ENCODE measurements at places on chromosomes 11 and 22. TPM values are rescaled to one million over a fixed set of nuclear protein-coding genes. Genes with fewer than 3 reads are reported as not detected.

The ANO1 gene
- not detected for total RNA-seq

The SHISA8 gene
- total RNA-seq = not detected

The APOBEC3B gene
- 29.6 TPM for total RNA-seq

The FGF19 gene
- total RNA-seq = not detected

The GLYAT gene
- not detected for total RNA-seq

The WNT7B gene
- total RNA-seq = 0.86 TPM

The MRGPRG gene
- total RNA-seq = not detected

The MRGPRF gene
- 34.2 TPM for total RNA-seq

The TMEM45B gene
- total RNA-seq = not detected

The SEPTIN3 gene
- total RNA-seq = under 0.01 TPM

The JRKL gene
- total RNA-seq = 9.4 TPM

The FAM111B gene
- 3.2 TPM for total RNA-seq

The TNNI2 gene
- total RNA-seq = not detected

The SCGB1D2 gene
- total RNA-seq = not detected

The CAPRIN1 gene
- total RNA-seq = 174 TPM

The B3GAT3 gene
- 48.4 TPM for total RNA-seq

The CDHR5 gene
- not detected for total RNA-seq

The OR52I1 gene
- total RNA-seq = not detected

The CCDC88B gene
- 1.2 TPM for total RNA-seq

The LDHAL6A gene
- total RNA-seq = not detected

The SLC6A5 gene
- not detected for total RNA-seq

The DSCAML1 gene
- total RNA-seq = not detected

The PARVA gene
- 44.1 TPM for total RNA-seq

The SLC17A6 gene
- not detected for total RNA-seq

The TCF20 gene
- total RNA-seq = 19.3 TPM

The RASSF10 gene
- total RNA-seq = not detected

The PEX16 gene
- 30.6 TPM for total RNA-seq

The MISFA gene
- not detected for total RNA-seq

The BAIAP2L2 gene
- 27.3 TPM for total RNA-seq

Measured in myometrial cell (primary cell).